CD4-positive, alpha-beta T cell treated with Interleukin-15 for 4 hours (primary cell): ENCODE measurements at places on chromosomes 12 and 14.

GRCh38 chr12:70247653-70248199, 4.5 kb downstream of the CNOT2 start:
- DNase-seq, result no peak

DNA sequence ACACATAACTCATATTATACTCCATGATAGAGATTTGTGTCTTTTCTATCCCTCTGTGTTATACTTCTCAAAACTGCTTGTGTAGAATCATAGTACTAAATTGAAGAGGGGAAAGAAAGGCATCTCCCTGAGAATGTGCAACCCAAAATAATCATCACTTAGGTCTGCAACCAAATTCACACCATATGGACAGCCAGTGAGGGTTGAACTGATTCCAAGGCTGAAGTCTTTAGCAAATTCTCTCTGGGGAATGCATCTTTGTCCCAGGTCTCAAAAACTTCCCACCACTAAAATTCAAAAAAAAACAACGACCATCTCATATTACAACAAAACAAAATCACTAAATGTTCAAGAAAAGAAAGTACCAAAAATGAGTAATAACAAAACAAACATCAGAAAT, 11.0 kb downstream of the ZFC3H1 start:
- no peak for DNase-seq

DNA sequence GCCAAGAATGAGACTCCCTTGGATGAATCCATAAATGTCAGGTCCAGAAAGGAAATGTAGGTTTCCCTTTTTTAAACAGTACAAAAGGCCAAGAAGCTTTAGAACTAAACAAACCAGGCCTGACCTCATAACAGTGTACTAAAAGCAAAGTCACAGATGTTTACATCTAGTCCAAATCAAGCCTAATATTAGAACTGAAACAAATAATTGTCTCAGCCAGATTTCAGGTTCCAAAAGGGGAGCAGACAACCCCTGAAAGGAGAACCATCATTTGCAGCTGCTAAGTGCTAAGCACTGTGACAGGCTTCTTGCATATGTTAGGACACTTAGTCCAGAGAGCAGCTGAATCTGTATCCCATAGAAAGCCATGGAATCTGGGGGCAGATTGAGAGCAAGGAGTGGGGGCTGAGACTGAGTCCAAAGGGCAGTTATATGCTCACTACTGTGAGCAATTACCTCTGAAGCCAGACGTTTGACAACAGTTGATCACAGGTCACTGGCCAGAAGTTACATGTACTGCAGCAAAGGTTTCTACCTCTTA, 90.1 kb downstream of the STXBP6 start:
- no peak for DNase-seq

DNA sequence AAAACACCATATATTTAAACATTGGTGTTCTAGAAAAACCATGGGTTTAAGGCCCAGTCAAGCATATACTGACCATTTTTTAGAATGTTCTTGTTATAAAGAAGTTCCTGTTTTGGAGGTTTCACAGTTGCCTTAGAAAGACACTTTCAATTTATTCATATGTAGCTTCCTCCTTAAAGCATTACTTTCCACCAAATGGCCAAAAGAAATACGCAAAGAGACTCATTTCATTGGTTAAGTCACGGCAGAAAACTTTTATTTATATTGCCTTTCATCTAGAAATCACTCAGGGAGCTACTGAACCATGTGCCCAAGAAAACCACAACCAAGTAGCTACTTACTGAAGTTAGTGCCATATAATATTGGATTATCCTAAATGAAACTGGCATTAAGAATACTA, 40.0 kb downstream of the MYBPC1 start:
- DNase-seq, result no peak

DNA sequence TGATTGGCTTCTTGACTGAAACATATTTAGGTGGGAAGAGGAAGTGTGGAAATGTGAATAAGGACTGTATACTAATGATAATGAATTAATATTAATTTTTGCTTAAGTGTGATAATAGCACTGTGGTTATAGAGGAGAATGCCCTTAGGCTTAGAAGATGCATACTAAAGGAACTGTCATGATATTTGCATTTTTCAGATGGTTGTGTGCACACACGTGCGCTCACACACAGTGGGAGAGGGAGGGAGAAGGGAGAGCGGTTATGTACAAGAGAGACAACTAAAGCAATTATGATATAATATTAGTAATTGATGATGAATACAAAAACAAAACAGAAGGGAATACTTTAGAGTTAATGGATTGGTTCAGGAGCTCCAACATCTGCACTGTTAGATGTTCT, 54.2 kb downstream of the RCOR1 start:
- DNase-seq, result no peak
